ENCODE measurements at places on chromosomes 7 and 10.
A peak's percentile ranks its signal among the peaks of the same experiment; 100 is the strongest.

GRCh38 chr10:115674496-115674895, 581.3 kb downstream of the ATRNL1 start:
- DNase-seq, result no peak

GRCh38 chr10:80443531-80443974, 10.6 kb upstream of the TSPAN14 start:
- peak; percentile 66 for DNase-seq

DNA sequence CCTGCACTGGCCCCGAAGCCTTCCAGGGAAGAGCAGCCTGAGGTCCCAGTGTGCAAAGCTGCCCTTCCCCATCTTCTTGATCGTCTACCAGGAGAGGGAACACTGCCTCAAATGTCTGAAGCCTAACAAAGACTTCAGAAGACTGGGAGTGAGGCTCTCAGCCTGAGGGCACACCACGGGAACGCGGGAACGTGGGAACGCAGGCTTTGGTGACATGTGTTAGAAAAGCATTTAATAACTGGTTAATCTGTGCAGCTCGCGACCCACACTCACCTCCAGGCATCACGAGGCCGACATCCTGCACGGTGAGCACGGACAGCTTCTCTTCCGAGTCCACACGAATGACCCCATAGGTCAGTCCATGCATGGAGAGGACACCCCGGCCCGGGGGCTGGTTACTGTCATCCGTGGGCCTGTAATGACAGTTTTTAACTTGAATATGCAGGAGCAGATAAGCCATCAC, 234.0 kb downstream of the ZMYND11 start:
- no peak for DNase-seq

DNA sequence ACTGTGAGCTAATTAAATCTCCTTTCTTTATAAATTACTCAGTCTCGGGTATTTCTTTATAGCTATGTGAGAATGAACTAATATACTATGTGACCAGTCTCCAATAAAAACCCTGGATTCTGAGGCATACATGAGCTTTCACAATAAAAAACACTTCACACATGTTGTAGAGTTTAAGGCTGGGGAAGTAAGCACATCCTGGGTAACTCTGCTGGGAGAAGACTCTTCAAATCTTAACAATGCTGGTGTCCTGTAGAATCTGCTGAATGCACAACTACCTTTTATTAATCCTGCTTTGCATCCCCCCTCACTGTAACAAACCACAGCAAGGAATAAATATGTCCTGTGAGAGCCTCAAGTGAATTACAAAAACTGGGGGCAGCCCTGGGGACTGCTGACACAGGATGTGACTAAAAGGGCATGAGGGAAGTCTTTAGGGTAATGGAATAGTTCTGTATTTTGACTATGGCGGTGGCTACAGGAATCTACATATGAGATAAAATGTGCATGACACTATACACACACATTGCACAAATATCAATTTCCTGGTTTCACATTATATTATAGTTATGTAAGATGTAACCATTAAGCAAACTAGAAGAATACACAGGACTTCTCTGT, 45.1 kb upstream of the KCTD7 start:
- no peak for DNase-seq

DNA sequence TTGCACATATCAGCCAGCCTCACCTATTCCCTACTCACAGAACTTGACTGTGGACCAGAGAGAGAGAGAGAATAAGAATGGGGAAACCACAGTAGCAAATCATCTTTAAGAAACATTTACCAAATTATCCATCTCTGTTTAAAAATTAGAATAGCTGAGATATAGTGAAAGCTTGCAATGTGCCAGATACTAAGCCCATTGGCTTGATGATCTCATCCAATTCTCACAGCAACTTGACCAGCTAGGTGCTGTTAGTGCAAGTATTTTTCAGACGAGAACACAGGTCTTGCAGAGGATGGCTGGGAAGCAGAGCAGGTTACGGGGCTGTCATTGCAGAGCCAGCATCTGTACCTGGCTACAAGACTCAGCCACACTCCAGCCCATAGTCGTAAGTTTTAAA, 50.9 kb downstream of the KLF6 start:
- no peak for DNase-seq

- peak; percentile 6 for DNase-seq
Measured at GRCh38 chr10:49116509-49117375, 1.4 kb upstream of the VSTM4 start.

GRCh38 chr7:21507627-21508343, 35.1 kb upstream of the DNAH11 start:
- DNase-seq, result peak; percentile 59

Data from ELR (cell line).